ENCODE measurements at places on chromosomes 6 and 20.

GRCh38 chr20:45934046-45934585, 367 bp upstream of the PCIF1 start:
- H3K27me3 ChIP-seq: no peaks in the 10 kb centered on the region
- peaks cover 21% of the 10 kb centered on the region for H3K36me3 ChIP-seq
- no peaks in the 10 kb centered on the region for H3K4me1 ChIP-seq
- ATAC-seq: peak; percentile 27
- H3K27ac ChIP-seq: peak overlapping the region; percentile 97
- peak overlapping the region; percentile 72 for H3K4me3 ChIP-seq

DNA sequence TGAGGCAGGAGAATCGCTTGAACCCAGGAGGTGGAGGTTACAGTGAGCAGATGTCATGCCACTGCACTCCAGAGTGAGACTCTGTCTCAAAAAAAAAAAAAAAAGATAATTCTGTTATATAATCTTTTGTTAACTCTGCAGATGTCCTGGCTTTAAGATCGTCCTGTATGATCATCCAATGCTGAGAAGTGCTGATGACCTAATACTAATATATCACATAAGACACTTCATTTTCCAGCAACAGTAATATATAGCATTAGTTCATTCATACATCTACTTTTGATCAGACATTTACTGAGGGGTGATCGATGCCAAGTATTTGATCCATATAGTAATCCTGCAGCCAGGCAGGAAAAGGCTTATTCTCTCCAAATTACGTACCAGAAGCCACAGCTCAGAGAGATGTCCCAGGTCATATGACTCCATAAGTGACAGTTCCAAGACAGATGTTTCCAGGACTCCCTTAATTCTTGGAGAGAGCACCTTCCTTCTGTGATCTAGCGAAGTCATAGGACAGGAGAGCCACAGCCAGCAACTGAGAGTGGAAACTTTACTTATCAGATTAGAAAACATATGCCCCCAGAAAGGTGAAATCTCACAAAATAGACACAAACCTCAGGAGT, 60.7 kb downstream of the SHLD1 start:
- no peak overlapping the region for H3K4me3 ChIP-seq
- no peaks in the 10 kb centered on the region for H3K4me1 ChIP-seq
- no peak overlapping the region for H3K27ac ChIP-seq
- ATAC-seq: no peak

DNA sequence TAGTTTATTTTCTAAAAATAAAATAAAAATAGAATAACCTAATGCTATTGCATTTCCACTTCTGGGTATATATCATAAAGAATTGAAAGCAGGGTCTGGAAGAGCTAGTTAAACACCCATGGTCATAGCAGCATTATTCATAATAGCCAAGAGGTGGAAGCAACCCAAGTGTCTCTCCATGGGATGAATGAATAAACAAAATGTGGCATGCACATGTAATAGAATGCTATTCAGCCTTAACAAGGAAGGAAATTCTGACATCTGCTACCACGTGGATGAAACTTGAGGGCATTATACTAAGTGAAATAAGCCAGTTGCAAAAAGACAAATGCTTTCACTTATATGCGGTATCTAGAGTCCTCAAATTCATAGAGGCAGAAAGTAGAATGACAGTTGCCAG, 130.8 kb downstream of the TIAM2 start:
- no peak overlapping the region for H3K4me3 ChIP-seq
- H3K36me3 ChIP-seq: no peaks in the 10 kb centered on the region
- no peaks in the 10 kb centered on the region for H3K27me3 ChIP-seq
- peaks cover 10% of the 10 kb centered on the region for H3K4me1 ChIP-seq
- H3K27ac ChIP-seq: no peak overlapping the region

DNA sequence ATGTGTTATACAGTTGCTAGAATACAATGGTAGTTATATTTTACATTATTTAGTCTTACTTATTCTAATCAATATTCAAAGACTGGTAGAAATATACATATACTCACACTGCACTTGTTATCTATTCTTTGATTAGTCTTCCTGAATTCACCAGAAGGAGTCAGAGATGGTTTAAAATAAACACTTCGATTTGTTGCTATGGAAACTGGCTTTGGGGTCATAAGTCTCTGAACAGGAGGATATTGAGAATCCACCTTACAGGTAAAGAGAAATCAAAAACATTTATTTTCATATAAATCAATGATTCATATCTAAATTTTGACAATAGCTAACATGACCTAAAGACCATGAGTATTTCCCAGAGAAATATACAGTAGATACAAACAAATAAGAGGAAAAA, 41.6 kb downstream of the NUP153 start:
- H3K4me1 ChIP-seq: no peaks in the 10 kb centered on the region
- H3K36me3 ChIP-seq: no peaks in the 10 kb centered on the region
- H3K27ac ChIP-seq: no peak overlapping the region

GRCh38 chr6:31896493-31896855, 1.0 kb downstream of the EHMT2 start:
- ATAC-seq: no peak
- H3K4me3 ChIP-seq: peak overlapping the region; percentile 97
- no peaks in the 10 kb centered on the region for H3K36me3 ChIP-seq
- peaks cover 3% of the 10 kb centered on the region for H3K4me1 ChIP-seq
- H3K27me3 ChIP-seq: no peaks in the 10 kb centered on the region

DNA sequence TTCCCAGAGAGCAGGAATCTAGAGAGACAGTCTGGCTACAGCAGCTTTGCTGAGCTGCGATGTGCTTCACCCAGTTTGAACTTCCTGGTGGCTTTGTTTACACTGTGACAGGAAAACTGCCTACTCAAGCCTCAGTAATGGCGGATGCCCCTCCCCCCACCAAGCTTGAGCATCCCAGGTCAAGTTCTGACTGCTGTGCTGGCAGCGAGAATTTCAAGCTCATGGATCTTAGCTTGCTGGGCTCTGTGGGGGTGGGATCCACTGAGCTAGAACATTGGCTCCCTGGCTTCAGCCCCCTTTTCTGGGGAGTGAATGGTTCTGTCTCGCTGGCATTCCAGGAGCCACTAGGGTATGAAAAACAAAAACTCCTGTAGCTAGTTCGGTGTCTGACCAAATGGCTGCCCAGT, 91.0 kb upstream of the ESR1 start:
- no peak overlapping the region for H3K27ac ChIP-seq
- H3K27me3 ChIP-seq: peaks cover 11% of the 10 kb centered on the region
- H3K4me1 ChIP-seq: no peaks in the 10 kb centered on the region
- no peak overlapping the region for H3K4me3 ChIP-seq
